Ascending aorta (tissue), 2 donors: ENCODE measurements at places on chromosomes 11 and 22.

- no peaks in the 10 kb centered on the region for H3K36me3 ChIP-seq
- H3K4me3 ChIP-seq = no peak overlapping the region
- no peaks in the 10 kb centered on the region for H3K4me1 ChIP-seq
- no peak for DNase-seq
These were observed 17.7 kb upstream of the MS4A7 start for GRCh38 chr11:60360621-60361020.

- H3K27ac ChIP-seq = no peak overlapping the region
- DNase-seq = no peak
- H3K4me1 ChIP-seq = no peaks in the 10 kb centered on the region
These were observed 1.8 kb downstream of the OR10AG1 start for GRCh38 chr11:55967914-55968313.

GRCh38 chr22:45105281-45105702 is 58.4 kb upstream of the NUP50 start:
- no peaks in the 10 kb centered on the region for H3K27me3 ChIP-seq
- no peaks in the 10 kb centered on the region for H3K36me3 ChIP-seq
- no peak for DNase-seq
- no peaks in the 10 kb centered on the region for H3K4me1 ChIP-seq
- H3K27ac ChIP-seq = no peak overlapping the region

DNA sequence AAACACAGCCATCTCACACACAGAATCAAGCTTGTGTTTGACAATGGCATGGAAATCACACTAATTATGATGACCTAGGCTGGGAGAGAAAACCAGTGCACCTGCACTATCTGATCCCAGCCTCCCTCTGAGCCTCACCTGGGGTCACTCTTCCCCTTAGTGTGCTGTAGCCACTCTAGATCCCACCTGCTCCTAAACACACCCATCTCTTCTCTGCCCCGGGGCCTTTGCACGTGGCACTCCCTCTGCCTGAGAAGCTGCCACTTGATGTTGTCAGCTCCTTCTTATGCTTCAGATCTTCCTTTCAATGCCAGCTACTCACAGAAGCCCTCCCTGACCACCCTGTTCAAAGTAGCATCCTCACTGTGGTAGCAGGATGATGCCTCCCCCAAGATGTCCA is 42.9 kb upstream of the NFAM1 start:
- no peaks in the 10 kb centered on the region for H3K36me3 ChIP-seq
- H3K4me3 ChIP-seq = no peak overlapping the region
